NCI-H1436 treated with DMSO at 0.1 percent for 48 hours (cell line): ENCODE measurements at places on chromosomes 13 and 19.

DNA sequence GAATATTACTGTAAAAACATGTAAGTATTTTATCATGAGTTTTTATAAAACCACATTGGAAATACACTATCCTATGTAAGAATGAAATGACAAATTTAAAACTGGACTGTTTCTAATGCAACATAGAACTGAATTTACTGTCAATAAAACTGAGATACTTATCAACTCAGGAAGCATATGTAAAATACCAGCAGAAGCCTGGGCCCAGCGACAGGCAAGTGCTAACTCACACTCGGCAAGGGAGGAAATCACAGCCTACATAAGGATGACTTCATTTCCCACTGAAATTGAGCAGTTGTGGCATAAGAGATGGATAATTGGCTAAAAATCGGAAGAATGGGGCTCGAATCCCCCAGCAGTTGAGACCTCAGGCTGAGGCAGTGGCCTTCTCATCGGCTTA lies 12.1 kb downstream of the PROZ start:
- DNase-seq = no peak

DNA sequence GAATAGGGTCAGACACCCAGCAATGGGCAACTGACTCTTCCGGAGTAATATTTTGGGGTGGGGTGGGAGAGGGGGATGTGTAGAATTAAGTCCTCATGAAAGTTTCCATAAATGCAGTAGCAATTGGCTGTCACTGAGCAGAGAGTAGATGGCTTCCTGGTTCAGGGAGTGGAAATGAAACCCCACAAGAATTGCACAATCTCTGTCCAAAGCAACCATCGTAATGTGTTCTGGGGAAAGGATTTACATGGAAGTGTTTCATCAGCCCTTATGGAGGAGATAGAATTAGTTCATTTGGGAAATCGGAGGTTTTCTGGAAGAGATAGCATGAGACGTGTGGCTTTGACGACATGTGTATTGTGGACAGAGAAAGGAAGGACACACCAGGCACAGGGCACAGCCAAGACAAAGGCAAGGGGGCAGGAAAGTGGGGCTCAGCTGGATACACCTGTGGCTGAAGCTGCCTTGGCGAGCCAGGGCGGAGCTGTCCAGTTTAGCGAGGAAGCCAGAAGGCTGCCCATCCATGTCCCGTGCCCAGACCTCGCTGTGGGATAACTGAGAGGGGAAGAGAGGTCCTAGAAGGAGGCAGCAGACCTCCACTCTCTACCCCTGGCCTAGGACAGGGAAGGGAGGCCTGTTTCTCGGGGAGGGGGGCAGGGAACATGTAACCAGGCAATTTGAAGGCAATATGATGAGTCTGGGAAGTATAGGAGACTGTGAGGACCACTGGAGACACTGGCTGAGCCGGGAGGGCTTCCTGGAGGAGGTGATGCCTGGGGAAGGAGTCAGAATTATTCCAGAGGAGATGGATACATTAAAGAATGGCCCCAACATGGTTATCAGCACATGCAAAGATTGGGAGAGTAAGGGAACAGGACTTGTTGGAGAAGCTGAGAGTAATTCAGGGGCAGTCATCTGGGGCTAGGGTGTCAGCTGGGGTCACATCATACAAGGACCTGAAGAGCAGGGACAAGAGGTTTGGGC lies 2.6 kb upstream of the CLEC4G start:
- DNase-seq = no peak

DNA sequence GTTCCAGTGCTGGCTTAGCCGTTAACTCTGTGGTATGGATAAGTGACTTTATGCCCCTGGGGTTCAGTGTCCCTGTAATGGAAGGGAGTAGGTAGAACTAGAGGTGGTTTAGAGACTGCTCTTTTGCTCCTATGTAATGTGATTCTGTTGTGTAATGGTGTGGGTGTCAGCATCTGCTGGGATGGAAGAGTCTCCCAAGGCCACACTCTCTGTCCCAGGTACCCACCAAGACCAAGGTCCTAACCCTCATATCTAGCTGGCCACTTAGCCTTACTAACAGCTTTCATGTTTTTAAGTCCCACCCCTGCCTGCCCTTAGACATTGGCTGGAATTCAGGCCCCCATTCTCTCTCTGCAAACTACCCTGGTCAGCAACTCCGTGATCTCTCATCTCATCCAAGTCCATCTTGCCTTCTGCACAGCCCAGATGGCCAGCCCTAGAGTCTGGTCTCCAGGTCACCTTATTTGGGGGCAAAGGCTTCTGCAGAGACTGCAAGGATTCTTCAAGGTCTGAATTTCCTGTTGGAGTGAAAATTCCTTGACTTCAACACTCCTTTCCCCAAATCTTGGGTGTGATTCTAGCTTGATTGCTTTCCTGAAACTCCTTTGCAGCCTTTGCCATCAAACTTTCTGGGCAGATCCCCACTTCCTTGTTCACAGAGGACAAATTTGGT lies 48.4 kb downstream of the SERP2 start:
- no peak for DNase-seq

- no peak for DNase-seq
These were observed 1.7 kb downstream of the UBXN6 start for GRCh38 chr19:4455719-4456475.

DNA sequence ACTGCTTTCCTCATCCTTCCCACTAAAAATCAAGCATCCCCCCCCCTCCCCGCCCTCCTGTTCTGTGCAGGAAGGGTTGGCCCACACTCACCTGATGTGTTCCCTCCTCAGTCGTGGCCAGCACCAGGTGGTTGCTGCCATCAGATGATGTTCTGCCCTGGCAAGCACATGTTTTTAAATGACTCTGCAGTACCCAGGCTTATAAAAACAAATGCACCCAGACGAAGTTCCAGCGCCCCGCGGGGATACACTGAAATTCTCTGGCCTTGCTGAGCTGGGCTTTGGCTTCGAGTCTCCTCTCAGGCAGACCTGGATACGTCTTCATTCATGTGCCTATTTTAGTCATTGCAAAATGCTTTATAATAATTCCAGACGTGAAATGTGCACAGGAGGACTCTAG lies 316.3 kb downstream of the DLEU7 start:
- no peak for DNase-seq

GRCh38 chr13:29763436-29764180 lies 86.8 kb downstream of the UBL3 start:
- DNase-seq = no peak

- DNase-seq = no peak
These were observed 169.9 kb downstream of the STK24 start for GRCh38 chr13:98406971-98407370.

DNA sequence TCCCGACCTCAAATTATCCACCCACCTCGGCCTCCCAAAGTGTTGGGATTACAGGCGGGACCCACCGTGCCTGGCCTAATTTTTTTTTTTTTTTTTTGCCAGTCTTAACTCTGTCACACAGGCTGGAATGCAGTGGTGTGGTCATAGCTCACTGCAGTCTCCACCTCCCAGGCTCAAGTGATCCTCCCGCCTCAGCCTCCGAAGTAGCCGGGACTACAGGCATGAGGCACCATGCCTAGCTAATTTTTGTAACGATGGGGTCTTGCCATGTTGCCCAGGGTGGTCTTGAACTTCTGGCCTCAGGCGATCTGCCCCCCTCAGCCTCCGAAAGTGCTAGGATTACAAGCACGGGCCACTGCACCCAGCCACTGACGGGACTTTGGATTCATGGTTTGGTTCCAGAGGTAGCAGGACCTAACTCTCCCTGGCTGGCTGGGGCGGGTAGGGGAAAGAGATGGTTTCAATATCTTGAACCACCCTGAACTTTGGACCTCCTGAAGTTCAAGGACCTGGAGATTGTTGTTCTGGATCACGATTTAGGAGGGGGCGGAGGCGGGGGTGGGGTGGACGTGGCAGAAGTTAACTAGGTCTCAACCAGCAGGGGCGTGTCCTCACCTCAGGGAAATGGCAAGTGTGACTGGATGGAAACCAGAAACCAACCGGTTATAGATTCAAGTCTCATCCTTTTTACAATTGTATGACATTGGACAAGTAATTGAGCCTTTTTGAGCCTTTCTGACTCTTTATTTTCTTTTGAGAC lies 40.8 kb downstream of the IER2 start:
- DNase-seq = no peak

GRCh38 chr13:29281932-29282495 lies 313.5 kb downstream of the SLC7A1 start:
- DNase-seq = no peak

GRCh38 chr19:29315556-29316190 lies 102.7 kb upstream of the UQCRFS1 start:
- no peak for DNase-seq

- no peak for DNase-seq
These were observed 30.5 kb downstream of the MLLT1 start for GRCh38 chr19:6249296-6249695.
